CD4-positive, alpha-beta T cell treated with Interleukin-17A for 1 hour (primary cell): ENCODE measurements at places on chromosomes 12 and 14.

DNA sequence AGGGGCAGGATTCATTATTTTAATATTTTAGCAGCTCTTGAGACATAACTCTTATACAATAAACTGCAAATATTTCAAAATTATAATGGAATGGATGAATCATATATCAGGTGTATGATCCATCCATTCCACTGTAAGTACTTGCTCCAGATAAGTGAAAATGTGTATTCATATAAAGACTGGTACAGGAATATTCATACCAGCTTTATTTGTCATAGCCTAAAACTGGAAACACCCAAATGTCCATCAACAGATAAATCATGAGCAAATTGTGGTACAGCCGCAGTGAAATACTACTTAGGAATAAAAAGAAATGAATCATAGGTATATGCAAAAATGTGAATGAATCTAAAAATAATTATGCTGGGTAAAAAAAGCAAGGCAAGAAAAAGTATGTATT, 263.6 kb upstream of the SYT10 start:
- no peak for DNase-seq

DNA sequence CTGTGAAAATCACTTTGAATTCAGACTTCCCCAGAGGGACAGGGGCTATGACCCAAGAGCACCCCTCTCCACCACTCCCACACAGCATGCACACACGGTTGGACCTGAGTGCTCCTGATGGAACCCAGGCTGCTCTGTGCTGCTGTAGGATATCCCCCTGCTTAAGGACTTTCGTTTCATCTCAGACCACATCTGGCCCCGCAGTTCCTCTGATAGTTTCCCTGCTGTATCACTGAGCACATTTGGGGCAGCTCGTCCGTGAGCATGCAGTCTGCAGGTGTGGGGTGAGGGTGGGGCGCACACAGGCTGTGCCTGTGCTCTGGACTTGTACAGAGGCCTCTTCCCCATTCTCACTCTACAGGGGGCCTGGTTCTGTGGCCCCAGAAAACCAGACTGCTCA, 345.2 kb upstream of the FKBP4 start:
- DNase-seq, result no peak

DNA sequence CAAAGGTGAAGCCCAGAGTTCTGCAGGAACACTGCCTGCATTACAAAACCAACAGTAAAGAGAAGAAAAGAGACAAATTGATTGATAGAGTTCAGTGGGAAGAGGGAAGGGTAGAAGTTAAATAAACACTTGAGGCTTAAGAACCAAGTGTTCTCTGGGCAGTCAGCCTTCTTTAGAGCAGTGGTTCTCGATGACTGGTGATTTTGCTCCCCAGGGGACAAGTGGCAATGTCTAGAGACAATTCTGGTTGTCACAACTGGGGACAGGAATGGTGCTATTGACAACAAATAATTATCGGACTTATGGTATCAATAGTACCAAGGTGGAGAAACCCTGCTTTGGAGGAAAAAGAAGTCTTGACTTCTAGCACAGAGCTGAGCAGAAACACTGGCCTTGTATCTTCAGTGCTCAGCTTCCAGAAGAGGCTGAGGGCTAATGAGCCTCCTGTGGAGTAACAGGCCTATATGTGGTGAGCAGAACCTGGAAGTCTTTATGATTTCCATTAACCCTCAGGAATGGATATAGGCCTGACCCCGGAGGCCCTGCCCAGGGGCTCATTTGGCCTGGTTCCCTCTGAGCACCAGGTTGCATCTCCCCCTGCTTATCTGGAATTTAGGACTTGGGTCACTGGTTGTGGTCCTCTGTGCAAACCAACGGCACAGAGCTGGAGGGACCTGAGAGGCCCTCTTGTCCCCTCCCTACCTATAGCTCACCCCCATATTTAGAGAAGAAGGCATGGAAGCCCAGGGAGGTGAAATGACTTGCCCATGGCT, 204.6 kb upstream of the PWP1 start:
- DNase-seq, result no peak

DNA sequence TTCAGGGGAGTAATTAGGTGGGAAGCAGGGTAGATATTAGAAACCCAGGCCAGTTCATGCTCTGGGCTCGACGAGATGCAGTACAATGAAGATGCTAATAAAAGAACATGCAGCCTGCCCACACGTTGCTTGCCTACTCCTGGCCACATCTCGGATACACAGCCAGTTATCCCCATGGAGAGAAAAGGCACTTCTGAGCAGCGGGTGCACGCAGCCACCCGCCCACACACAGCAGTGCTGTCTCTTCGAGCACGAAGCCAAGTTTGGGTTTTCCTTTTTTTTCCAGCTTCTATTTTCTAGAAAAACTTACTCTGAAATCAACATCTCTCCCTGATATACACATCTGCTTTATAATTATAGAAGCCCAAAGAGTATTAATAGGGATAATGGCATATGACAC, 85.7 kb downstream of the CIT start:
- no peak for DNase-seq

- no peak for DNase-seq
Observed at GRCh38 chr14:77979171-77979570, 179.3 kb downstream of the ADCK1 start.

- no peak for DNase-seq
Observed at GRCh38 chr12:127893895-127894609, 372.9 kb upstream of the TMEM132C start.

GRCh38 chr12:115943630-115944391, 333.7 kb downstream of the MED13L start:
- no peak for DNase-seq

- no peak for DNase-seq
Observed at GRCh38 chr14:31110872-31111271, 84.7 kb upstream of the STRN3 start.

DNA sequence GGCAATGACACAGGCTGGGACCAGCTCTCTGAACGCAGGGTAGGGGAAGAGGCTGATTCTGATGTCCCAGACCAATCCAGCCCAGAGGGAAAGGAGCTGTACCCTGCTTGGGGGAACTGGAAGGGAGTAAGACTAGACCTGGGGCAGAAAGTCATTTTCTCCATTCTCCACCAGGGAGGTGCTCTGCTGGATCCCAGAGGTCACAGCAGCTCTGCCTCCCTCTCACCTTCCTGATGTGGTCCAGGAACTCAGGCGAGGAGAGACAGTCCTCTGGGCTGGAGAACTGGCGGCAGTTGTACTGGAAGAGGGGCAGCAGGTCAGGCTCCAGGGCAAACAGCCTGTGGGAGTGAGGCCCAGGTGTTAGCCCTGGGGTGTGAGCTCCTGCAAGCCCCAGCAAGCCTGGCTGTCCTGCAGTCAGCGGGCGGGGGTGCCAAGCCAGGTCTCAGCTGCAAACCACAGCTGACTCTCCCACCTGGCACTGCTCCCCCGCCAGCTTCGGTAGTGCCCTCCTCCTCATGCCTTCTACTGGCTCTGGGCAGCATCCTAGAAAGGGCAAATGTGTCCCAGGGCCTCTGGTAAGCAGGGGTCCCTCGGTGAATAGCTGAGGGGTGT, 1.9 kb downstream of the NGB start:
- no peak for DNase-seq

GRCh38 chr14:106831322-106831720, 1304.9 kb downstream of the TMEM121 start:
- peak; percentile 56 for DNase-seq
